ENCODE measurements at places on chromosomes 5 and 9. TPM values are rescaled to one million over a fixed set of nuclear protein-coding genes. Genes with fewer than 3 reads are reported as not detected.

C5orf58 gene
- not detected for total RNA-seq

ACOT12 gene
- not detected for total RNA-seq

PCDHB2 gene
- 57.8 TPM for total RNA-seq

NEURL1B gene
- total RNA-seq, result 6.1 TPM

SELENOP gene
- total RNA-seq, result 2.2 TPM

WHRN gene
- total RNA-seq, result 8.9 TPM

CBY3 gene
- not detected for total RNA-seq

RPS23 gene
- total RNA-seq, result 2,556 TPM

PNPLA7 gene
- 1.8 TPM for total RNA-seq

AQP7 gene
- total RNA-seq, result 0.98 TPM

FREM1 gene
- total RNA-seq, result 57.7 TPM

TXNDC8 gene
- not detected for total RNA-seq

HTR4 gene
- not detected for total RNA-seq

ZNF883 gene
- 8.7 TPM for total RNA-seq

IL3 gene
- not detected for total RNA-seq

SLC45A2 gene
- 0.36 TPM for total RNA-seq

INSL6 gene
- not detected for total RNA-seq

CDC25C gene
- total RNA-seq, result 22.5 TPM

GDNF gene
- total RNA-seq, result 0.65 TPM

LYRM7 gene
- total RNA-seq, result 13.6 TPM

ARSI gene
- total RNA-seq, result 0.51 TPM

LYSMD3 gene
- total RNA-seq, result 12.1 TPM

TICAM2 gene
- total RNA-seq, result 1.4 TPM

GABRP gene
- not detected for total RNA-seq
